Lung (tissue), 17 donors: ENCODE measurements at places on chromosomes 2 and 18. TPM values are rescaled to one million over a fixed set of nuclear protein-coding genes. Genes with fewer than 3 reads are reported as not detected.

The TOGARAM2 gene
- 19.8 TPM for total RNA-seq

The GKN2 gene
- 103 TPM for total RNA-seq

The SKOR2 gene
- total RNA-seq = not detected

The ACTR1B gene
- total RNA-seq = 80.0 TPM

The GALM gene
- total RNA-seq = 18.3 TPM

The FOXD4L1 gene
- not detected for total RNA-seq

The RGPD3 gene
- total RNA-seq = 0.71 TPM

The DSG4 gene
- total RNA-seq = not detected

The LHCGR gene
- 0.26 TPM for total RNA-seq

The MYL12A gene
- 321 TPM for total RNA-seq

The MYO7B gene
- total RNA-seq = 4.7 TPM

The LCT gene
- 0.06 TPM for total RNA-seq

The GCG gene
- total RNA-seq = not detected

DNA sequence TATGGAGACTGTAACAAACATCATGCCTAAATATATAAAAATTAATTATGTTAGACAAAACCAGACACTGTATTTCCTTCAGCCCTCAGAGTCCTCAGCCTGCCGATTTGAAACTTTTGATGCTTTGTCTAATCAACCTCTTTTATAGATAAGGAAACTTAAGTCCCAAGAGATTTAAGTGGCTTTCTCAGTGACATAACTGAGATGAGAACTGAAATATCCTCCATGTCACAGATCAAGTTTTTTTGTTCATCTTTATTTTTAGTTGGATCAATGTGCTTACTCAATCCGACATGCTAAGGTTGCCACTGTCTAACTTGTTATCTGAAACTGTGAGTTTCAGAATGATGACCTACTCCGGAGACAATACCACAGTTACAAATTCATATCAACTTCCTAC lies 72.3 kb downstream of the BARD1 start:
- H3K4me3 ChIP-seq = no peak overlapping the region
- no peak for DNase-seq
- H3K27ac ChIP-seq = no peak overlapping the region
- no peaks in the 10 kb centered on the region for H3K27me3 ChIP-seq
- H3K36me3 ChIP-seq = no peaks in the 10 kb centered on the region

- DNase-seq = no peak
- no peaks in the 10 kb centered on the region for H3K4me1 ChIP-seq
- no peak overlapping the region for H3K27ac ChIP-seq
- no peak overlapping the region for H3K4me3 ChIP-seq
- H3K36me3 ChIP-seq = no peaks in the 10 kb centered on the region
- no peaks in the 10 kb centered on the region for H3K27me3 ChIP-seq
Observed at GRCh38 chr2:151657667-151658076, 76.6 kb downstream of the NEB start.

GRCh38 chr2:125652280-125652679 lies 1003.7 kb upstream of the GYPC start:
- no peak overlapping the region for H3K27ac ChIP-seq
- no peaks in the 10 kb centered on the region for H3K36me3 ChIP-seq
- no peak overlapping the region for H3K4me3 ChIP-seq
- DNase-seq = no peak
- no peaks in the 10 kb centered on the region for H3K27me3 ChIP-seq

DNA sequence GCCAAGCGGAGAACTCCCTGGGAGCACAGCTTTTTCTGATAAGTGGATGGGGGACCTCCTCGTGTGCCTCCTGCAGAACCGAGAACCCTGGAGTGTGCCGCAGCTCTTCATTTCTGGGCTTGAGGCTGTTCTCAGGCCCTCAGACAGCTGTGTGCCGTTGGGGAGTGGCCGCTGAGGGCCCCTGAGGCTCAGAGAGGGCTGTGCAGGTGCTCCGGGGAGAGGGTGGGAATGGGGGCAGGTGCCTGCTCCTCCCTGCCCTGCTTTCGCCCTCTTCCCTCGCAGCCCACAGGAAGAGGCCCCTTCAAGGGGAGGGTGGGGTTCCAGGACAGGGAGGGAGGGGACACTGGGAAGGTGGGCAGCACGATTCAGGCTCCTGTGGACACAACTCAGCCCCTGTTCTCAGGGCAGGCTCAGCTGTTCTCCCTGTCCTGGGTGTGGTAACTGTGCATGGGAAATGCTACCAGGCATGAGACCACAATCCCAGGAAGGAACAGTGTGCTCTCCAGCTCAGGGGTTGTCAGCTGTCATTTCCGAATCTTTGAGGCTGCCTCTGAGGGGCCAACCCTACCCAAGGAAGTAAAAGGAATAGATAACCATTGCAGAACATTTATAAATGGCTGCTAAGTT lies 11.3 kb downstream of the LCT start:
- no peak overlapping the region for H3K27ac ChIP-seq
- no peaks in the 10 kb centered on the region for H3K27me3 ChIP-seq
- no peak overlapping the region for H3K4me3 ChIP-seq
- no peaks in the 10 kb centered on the region for H3K4me1 ChIP-seq

DNA sequence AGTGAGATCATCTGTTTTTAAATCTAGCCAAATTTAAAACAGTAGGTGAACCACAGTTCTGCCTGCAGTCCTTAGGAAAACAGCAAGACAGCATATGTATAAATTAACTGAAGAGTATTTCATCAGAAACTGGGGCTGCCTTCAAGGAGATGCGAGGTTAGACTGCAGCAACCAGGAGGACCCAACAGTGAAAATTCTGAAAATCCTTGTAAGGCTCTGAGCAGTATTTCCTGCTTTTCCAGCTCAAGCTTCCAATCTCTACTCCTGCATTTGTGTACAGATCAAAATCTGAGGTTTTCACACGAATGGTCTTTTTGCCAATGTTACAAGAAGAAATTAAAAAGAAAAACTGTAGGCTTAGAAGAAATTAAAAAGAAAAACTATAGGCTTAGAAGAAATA lies 43.7 kb downstream of the CERKL start:
- no peak overlapping the region for H3K4me3 ChIP-seq
- H3K36me3 ChIP-seq = no peaks in the 10 kb centered on the region
- peak; percentile 29 for DNase-seq

DNA sequence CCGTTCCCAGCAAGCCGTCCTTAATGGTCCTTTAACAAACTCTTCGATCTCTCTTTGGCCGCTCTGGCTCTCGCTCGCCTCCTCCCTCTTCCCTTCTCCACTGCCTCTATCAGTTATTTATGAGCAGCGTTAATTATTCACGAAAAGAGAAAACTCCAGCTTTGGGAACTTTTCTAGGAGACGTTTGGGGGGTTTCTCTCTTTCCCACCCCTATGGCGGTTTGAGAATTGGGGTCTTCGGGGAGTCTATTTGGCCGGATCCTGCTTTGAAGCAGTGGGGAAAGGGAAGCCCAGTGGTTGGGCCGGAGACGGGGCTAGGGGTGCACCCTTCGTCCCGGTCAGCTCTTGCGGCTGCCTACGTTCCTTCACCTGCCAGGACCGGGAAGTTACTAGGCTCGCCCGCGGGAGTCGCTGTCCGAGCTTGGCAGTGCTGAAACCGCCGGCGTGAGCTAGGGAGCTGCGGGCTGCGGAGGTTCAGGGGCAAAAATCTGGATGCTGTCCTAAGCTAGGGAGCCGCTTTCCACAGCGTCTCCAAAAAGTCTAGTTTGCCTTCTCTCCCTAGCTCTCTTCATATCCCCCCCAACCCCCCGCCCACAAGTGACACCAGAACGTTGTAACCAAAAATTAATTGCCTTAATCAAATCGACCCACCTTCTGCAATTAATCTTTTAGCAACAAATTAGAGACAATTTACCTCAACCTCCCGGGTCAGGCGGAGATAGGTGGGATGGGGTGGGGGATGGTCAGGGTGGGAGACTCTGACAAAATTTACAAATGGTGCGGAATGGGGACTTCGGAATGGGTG lies 8.9 kb upstream of the SKOR2 start:
- DNase-seq = peak; percentile 48
- no peaks in the 10 kb centered on the region for H3K36me3 ChIP-seq
- H3K27ac ChIP-seq = no peak overlapping the region
- H3K27me3 ChIP-seq = peaks cover 87% of the 10 kb centered on the region
- no peaks in the 10 kb centered on the region for H3K4me1 ChIP-seq

DNA sequence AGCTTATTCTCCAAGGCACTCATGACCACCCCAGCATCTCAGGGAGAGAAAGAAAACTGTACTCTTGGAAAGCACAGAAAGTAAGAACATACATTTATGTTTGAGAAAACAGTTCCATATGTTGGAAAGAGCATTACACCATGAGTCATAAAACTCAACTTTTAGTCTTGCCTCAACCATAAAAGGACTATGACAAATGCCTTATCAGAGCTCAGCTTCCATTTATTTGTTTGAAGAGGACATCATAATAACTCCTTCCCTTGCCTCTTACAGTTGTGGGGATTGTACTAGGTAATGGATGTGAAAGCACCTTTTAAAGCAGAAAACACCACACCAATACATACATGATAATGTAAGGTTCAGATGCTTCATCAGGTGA lies 370.8 kb downstream of the LNPK start:
- no peaks in the 10 kb centered on the region for H3K36me3 ChIP-seq
- no peak overlapping the region for H3K27ac ChIP-seq
- no peaks in the 10 kb centered on the region for H3K4me1 ChIP-seq
- H3K4me3 ChIP-seq = no peak overlapping the region
- no peaks in the 10 kb centered on the region for H3K27me3 ChIP-seq

DNA sequence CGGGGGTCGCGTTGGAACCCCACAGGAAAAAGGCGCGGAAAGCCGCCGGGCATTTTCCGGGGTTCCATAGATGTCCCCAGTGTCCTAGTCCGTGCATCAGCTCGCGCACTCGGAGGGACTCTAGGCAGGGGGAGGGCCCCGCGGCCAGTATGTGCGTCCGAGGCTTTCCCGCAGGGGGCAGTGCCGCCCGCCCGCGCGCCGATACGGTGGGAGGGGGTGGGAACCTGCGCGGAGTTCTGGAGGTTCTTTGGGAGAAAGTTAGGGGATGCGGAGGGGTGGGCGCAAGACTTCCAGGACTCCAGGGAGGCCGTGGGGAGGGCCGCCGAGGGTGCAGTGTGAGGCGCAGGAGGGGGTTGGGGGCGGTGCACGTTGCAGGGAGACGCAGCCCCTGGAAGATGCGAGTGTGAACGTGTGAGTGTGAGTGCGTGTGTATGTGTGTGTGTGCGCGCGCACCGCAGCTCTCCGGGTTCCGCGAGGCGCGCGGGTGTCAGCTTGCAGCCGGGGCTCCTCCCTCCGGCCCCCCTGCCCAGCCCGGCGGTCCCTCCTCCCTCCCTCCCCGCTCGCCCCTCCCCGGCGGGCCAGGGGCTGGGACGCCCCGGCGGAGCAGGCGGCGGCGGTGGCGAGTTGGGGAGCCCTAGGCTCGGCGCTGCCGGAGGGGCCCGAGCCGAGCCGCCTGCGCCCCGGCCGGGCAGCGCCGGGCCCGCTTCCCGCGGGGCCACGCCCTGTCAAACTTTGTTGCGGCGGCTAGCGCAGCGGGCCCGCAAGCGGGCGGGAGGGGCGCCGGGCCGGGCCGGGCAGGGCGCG lies at the start of gene TCF7L1:
Gene TCF7L1, plus strand, starts transcription at position 559 of the 804 bp plus-strand sequence. CDS start 293 bp downstream, outside the sequence.
- H3K27me3 ChIP-seq = no peaks in the 10 kb centered on the region
- peak; percentile 98 for DNase-seq
- H3K4me3 ChIP-seq = peak within 1 kb of the TSS; percentile 78
- H3K27ac ChIP-seq = peak within 1 kb of the TSS; percentile 84
- no peaks in the 10 kb centered on the region for H3K36me3 ChIP-seq
- H3K4me1 ChIP-seq = no peaks in the 10 kb centered on the region

- H3K4me3 ChIP-seq = no peak overlapping the region
- H3K4me1 ChIP-seq = no peaks in the 10 kb centered on the region
- no peaks in the 10 kb centered on the region for H3K36me3 ChIP-seq
- no peak overlapping the region for H3K27ac ChIP-seq
Observed at GRCh38 chr18:10417664-10418063, 36.8 kb upstream of the APCDD1 start.

GRCh38 chr18:3468833-3469232 lies 18.9 kb downstream of the TGIF1 start:
- H3K36me3 ChIP-seq = no peaks in the 10 kb centered on the region
- H3K27me3 ChIP-seq = no peaks in the 10 kb centered on the region
- DNase-seq = no peak
- peaks cover 8% of the 10 kb centered on the region for H3K4me1 ChIP-seq
- H3K4me3 ChIP-seq = no peak overlapping the region

- no peak overlapping the region for H3K27ac ChIP-seq
- no peaks in the 10 kb centered on the region for H3K27me3 ChIP-seq
- no peak overlapping the region for H3K4me3 ChIP-seq
- no peaks in the 10 kb centered on the region for H3K36me3 ChIP-seq
Observed at GRCh38 chr2:181420259-181421130, 36.7 kb upstream of the ITGA4 start.

DNA sequence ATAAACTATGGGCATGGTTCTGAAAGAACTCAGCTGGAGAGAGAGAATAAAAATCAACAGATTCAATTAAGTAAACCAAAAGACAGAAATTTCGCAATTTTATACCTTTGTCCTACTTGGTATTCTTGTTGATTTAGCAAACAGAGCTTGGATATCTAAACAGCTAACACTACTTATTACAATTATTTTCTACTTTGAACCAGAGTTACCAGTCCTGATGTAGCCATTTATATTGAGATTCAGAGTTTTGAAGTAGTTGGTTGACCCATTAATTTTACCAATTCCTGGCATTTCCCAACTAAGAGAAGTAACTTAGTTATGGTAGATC lies 48.9 kb downstream of the ASXL2 start:
- peaks cover 4% of the 10 kb centered on the region for H3K4me1 ChIP-seq
- H3K4me3 ChIP-seq = no peak overlapping the region
- H3K27ac ChIP-seq = no peak overlapping the region

GRCh38 chr2:47890711-47891368 lies 15.5 kb downstream of the FBXO11 start:
- H3K36me3 ChIP-seq = no peaks in the 10 kb centered on the region
- H3K27ac ChIP-seq = no peak overlapping the region
- H3K27me3 ChIP-seq = no peaks in the 10 kb centered on the region
- H3K4me3 ChIP-seq = no peak overlapping the region
- no peak for DNase-seq

DNA sequence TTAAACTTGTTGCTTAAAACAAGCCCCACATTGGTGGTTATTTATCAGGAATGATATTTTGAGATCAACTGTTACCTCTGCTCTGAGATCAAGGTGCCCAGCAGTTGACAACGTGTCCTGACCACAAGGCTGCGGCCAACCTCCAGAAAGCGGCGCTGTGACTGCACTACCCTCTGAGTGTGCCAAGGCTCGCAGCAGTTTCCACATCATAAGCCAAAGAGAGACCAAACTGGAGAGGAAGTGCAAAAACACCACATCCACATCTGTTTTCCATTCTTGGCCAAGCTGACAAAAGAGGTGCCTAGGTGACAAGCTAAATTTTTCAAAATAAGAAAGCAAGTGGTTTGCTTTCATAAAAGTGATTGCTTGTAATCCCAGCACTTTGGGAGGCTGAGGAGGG lies 410.8 kb upstream of the POU3F3 start:
- H3K27ac ChIP-seq = no peak overlapping the region
- no peaks in the 10 kb centered on the region for H3K36me3 ChIP-seq
- H3K27me3 ChIP-seq = no peaks in the 10 kb centered on the region
- H3K4me1 ChIP-seq = no peaks in the 10 kb centered on the region
- H3K4me3 ChIP-seq = no peak overlapping the region

- H3K27me3 ChIP-seq = no peaks in the 10 kb centered on the region
- no peaks in the 10 kb centered on the region for H3K36me3 ChIP-seq
- peak overlapping the region; percentile 84 for H3K4me3 ChIP-seq
- peaks cover 4% of the 10 kb centered on the region for H3K4me1 ChIP-seq
- DNase-seq = peak; percentile 37
- peak overlapping the region; percentile 90 for H3K27ac ChIP-seq
Observed at GRCh38 chr2:85887566-85888019, 1.2 kb downstream of the ST3GAL5 start.
